ENCODE measurements at places on chromosomes 1 and 21.

GRCh38 chr1:45456531-45456930 lies 34.4 kb downstream of the TESK2 start:
- DNase-seq, result no peak
- H3K4me3 ChIP-seq, result no peak overlapping the region
- no peaks in the 10 kb centered on the region for H3K36me3 ChIP-seq
- no peak overlapping the region for H3K27ac ChIP-seq
- no peaks in the 10 kb centered on the region for H3K27me3 ChIP-seq
- H3K4me1 ChIP-seq, result no peaks in the 10 kb centered on the region

DNA sequence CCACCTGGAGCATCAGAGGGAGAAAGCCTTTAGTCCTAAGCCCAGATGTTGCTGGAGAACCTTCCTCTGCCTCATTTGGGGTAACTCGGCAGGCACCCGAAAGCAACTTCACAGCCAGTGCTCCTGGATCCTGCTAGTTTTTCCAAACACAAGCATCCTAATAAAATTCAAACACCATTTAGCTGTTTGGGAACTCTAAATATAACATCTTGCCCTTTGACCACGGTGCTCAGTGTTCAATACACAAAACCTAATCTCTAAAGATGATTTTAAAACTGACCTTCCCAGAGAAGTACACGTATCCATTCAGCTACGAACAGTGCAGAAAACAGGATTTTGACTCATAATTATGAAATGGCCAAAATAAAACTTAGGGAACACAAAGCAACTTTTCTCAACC lies 40.3 kb downstream of the PROX1 start:
- H3K4me3 ChIP-seq, result no peak overlapping the region
- no peaks in the 10 kb centered on the region for H3K4me1 ChIP-seq
- H3K27ac ChIP-seq, result no peak overlapping the region
- no peaks in the 10 kb centered on the region for H3K36me3 ChIP-seq

DNA sequence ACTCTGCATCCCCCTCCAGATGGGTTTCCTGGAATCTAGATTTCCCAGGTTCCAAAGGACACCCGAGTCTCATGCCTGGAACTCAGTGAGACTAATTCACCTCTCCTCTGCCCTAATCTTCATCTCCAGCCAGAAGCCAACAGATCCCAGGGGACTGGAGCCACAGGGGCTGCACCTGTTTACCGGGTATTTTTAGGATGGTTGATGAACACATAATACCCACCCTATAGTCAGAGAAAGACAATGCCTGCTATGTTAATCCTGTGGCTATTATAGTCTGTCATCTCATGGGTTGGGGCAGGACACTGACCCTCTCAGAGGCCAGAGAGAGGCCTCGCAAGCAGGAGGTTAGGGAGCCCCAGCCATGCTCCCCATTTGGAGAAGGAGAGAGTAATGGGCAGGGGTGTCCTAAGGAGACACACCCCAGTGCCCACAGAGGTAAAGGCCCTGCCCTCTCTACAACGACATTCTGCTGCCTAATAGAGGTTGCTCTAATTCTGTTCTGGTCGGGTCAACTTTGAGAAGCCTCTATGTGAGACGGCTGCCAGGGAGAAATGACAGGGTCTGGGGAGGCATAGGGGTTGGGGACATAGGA lies 1.0 kb upstream of the TNNI1 start:
- H3K27ac ChIP-seq, result no peak overlapping the region
- H3K36me3 ChIP-seq, result no peaks in the 10 kb centered on the region
- H3K4me1 ChIP-seq, result no peaks in the 10 kb centered on the region
- no peak for DNase-seq

GRCh38 chr1:35573198-35574124 lies at the start of gene TFAP2E:
TFAP2E (plus strand) TSS chr1:35573314; CDS start chr1:35573578, 264 bp downstream.
- H3K27me3 ChIP-seq, result peaks cover 17% of the 10 kb centered on the region
- peak; percentile 70 for DNase-seq
- no peaks in the 10 kb centered on the region for H3K36me3 ChIP-seq
- H3K27ac ChIP-seq, result no peak within 1 kb of the TSS
- H3K4me1 ChIP-seq, result no peaks in the 10 kb centered on the region
- peak within 1 kb of the TSS; percentile 66 for H3K4me3 ChIP-seq

GRCh38 chr1:108646648-108647269 lies 14.1 kb downstream of the HENMT1 start:
- peak overlapping the region; percentile 52 for H3K27ac ChIP-seq
- peaks cover 3% of the 10 kb centered on the region for H3K36me3 ChIP-seq
- DNase-seq, result peak; percentile 67
- no peaks in the 10 kb centered on the region for H3K27me3 ChIP-seq

DNA sequence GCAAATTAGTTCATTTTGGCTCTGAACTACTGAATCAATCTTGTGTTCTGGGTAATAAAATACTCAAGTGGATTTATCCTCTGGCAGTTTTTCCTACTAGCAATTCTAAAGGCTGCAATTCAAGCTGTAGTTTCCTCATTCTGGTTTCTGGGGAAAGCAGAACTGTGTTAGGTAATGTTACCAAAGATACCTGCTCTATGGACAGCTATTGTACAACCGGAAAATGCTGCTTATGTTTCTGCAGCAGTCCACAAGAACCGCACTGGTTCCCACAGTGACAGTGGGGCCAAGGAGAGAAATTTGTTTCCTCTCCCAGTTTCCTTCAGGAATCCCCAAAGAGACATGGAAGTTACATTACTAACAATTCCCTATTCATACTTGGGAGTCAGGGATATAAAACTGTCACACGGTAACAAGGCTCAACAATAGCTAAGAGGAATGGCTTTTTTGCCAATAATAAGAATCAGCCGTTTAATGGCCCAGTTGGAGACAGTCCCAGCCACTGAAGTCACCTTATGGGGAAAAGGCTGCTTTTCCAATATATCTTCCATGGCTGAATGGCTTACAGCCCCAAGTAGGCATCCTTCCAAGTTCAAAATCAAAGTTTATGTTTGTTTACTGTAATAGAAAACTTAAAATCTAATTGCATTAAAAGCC lies 52.6 kb downstream of the PCNX2 start:
- H3K27me3 ChIP-seq, result no peaks in the 10 kb centered on the region
- no peak for DNase-seq
- H3K27ac ChIP-seq, result no peak overlapping the region
- no peak overlapping the region for H3K4me3 ChIP-seq
- H3K36me3 ChIP-seq, result no peaks in the 10 kb centered on the region
- no peaks in the 10 kb centered on the region for H3K4me1 ChIP-seq

- H3K27ac ChIP-seq, result peak overlapping the region; percentile 79
- H3K27me3 ChIP-seq, result no peaks in the 10 kb centered on the region
- peak; percentile 94 for DNase-seq
- H3K36me3 ChIP-seq, result no peaks in the 10 kb centered on the region
Observed at GRCh38 chr1:98325646-98326440, 335.7 kb upstream of the SNX7 start.

- H3K27ac ChIP-seq, result no peak overlapping the region
- H3K27me3 ChIP-seq, result no peaks in the 10 kb centered on the region
- H3K4me3 ChIP-seq, result no peak overlapping the region
- no peaks in the 10 kb centered on the region for H3K4me1 ChIP-seq
Observed at GRCh38 chr1:178417858-178418257, 78.9 kb downstream of the CLEC20A start.

- no peak for DNase-seq
- no peaks in the 10 kb centered on the region for H3K4me1 ChIP-seq
- no peaks in the 10 kb centered on the region for H3K36me3 ChIP-seq
- no peak overlapping the region for H3K4me3 ChIP-seq
- no peak overlapping the region for H3K27ac ChIP-seq
- no peaks in the 10 kb centered on the region for H3K27me3 ChIP-seq
Observed at GRCh38 chr1:25096307-25097150, 135.8 kb downstream of the SYF2 start.

DNA sequence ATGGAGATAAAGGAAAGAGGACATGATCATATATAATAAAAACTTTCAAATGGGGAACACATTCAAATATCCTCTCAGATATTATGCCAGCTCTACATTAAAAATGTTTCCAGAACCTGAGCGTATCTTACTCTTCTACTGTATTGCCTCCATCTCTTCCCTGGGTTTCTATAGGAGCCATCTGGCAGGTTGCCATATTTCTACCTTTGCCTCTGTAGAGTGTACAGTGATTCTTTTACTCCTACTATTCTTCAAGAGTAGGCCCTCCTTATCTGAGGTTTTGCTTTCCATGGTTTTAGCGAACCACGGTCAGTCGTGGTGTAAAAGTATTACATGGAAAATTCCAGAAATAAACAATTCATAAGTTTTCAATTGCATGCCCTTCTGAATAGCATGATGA lies 259.5 kb downstream of the GRIK1 start:
- no peak overlapping the region for H3K4me3 ChIP-seq
- H3K4me1 ChIP-seq, result no peaks in the 10 kb centered on the region
- H3K27me3 ChIP-seq, result no peaks in the 10 kb centered on the region
- DNase-seq, result no peak

- peak overlapping the region; percentile 42 for H3K27ac ChIP-seq
- no peak overlapping the region for H3K4me3 ChIP-seq
- no peaks in the 10 kb centered on the region for H3K27me3 ChIP-seq
- no peak for DNase-seq
- peaks cover 19% of the 10 kb centered on the region for H3K4me1 ChIP-seq
- H3K36me3 ChIP-seq, result peaks cover 14% of the 10 kb centered on the region
Observed at GRCh38 chr1:186152620-186153239, 222.3 kb downstream of the TPR start.

DNA sequence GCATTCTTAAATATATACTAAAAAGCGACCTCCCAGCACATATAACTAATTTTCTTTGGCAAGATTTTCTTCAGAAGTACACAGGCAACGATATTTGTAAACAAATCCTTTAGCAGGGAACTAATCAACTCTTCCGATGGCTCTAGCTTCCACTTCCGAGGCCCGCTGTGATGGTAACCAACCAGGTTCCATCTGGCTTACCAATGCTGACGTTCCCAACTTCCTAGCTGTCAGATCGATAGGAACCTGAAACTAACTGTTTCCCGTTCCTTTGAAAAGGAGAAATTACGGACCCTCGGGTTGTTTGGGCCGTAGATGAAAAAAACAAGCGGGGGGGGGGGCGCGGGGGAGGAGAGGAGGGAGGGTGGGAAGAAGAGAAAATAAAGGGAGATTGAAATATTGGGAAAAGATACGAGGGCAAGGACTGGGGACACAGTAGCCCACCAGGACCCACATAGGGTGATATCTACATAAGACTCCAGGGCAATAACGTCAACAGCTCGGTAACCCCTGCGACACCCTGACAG lies 513 bp downstream of the GTF2B start:
- DNase-seq, result no peak
- peaks cover 17% of the 10 kb centered on the region for H3K36me3 ChIP-seq
- peak overlapping the region; percentile 95 for H3K4me3 ChIP-seq
- H3K27me3 ChIP-seq, result no peaks in the 10 kb centered on the region

GRCh38 chr1:40710581-40711315 lies 19.2 kb downstream of the NFYC start:
- peak overlapping the region; percentile 45 for H3K4me3 ChIP-seq
- H3K36me3 ChIP-seq, result no peaks in the 10 kb centered on the region
- no peak for DNase-seq
- peak overlapping the region; percentile 59 for H3K27ac ChIP-seq

DNA sequence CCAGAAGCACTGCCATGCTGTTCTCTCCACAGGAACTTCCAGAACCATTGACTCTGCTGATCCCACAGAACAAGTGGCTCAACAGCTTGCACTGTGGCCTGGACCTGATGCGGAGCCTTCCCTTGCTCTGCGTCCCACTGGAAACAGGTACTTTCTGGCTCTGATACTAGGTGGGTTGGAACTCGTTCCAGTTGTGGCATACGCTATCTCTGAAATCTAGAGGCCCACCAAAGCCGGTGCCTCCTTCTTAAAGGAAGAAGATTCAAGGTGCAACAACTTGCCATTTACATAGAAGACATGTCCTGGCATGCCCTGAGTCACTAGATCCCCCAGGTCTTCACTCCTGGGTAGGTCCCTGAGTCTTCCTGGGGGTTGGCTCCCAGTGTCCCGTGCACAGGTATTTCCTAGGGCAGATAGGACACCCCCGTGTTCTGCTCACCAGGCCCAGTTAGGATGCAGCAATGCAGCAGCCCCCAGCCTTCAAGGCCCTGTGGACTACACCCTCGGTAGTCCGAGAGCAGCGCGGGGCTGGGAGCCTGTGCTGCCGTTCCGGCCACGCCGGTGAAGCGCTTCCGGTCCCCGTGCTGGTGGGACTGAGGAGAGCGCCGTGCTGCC lies 10.8 kb upstream of the PCBP3 start:
- H3K27me3 ChIP-seq, result no peaks in the 10 kb centered on the region
- DNase-seq, result no peak
- H3K4me1 ChIP-seq, result no peaks in the 10 kb centered on the region
- no peaks in the 10 kb centered on the region for H3K36me3 ChIP-seq

GRCh38 chr1:242219298-242219901 lies 220.5 kb upstream of the MAP1LC3C start:
- no peaks in the 10 kb centered on the region for H3K4me1 ChIP-seq
- no peaks in the 10 kb centered on the region for H3K27me3 ChIP-seq
- H3K27ac ChIP-seq, result no peak overlapping the region
- DNase-seq, result no peak
- H3K36me3 ChIP-seq, result no peaks in the 10 kb centered on the region

DNA sequence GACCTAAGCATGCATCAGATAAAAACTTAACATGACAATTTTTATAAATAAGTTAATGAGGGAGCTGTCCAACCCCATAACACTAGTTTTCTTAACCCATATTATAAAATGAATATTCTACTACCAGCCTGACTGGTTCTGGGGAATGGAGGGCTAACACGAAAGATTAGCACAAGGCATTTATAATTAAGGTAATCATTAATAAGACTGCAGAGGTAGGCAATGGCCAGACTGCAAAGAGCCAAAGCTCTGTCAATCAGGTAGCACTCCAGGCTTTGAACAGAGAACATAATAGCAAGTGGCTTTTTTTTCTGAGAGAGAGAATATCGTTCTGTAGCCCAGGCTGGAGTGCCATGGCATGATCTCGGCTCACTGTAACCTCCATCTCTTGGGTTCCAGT lies 20.6 kb upstream of the TMEM35B start:
- H3K4me3 ChIP-seq, result no peak overlapping the region
- H3K27me3 ChIP-seq, result no peaks in the 10 kb centered on the region
- H3K36me3 ChIP-seq, result peaks cover 31% of the 10 kb centered on the region
- H3K27ac ChIP-seq, result no peak overlapping the region

GRCh38 chr1:28519946-28520725 lies 14.3 kb downstream of the RCC1 start:
- no peak overlapping the region for H3K27ac ChIP-seq
- no peaks in the 10 kb centered on the region for H3K27me3 ChIP-seq
- DNase-seq, result no peak
- peaks cover 6% of the 10 kb centered on the region for H3K36me3 ChIP-seq

DNA sequence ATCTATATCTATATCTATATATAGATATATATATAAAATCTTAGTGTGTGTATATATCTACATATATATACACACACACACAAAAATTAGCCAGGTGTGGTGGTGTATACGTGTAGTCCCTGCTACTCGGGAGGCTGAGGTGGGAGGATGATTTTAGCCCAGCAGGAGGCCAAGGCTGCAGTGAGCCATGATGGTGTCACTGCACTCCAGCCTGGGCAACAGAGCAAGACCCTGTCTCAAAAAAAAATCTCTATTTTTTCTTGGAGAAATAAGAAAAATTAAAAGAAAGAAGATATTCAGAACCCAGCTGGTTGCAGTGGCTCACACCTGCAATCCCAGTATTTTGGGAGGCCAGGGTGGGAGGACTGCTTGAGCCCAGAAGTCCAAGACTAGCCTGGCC lies 65.4 kb upstream of the MUTYH start:
- H3K36me3 ChIP-seq, result no peaks in the 10 kb centered on the region
- H3K27ac ChIP-seq, result no peak overlapping the region
- H3K4me1 ChIP-seq, result no peaks in the 10 kb centered on the region
- no peak overlapping the region for H3K4me3 ChIP-seq

All from ascending aorta (tissue), 2 donors.